ENCODE measurements at places on chromosomes 3 and 15.

- DNase-seq: no peak
Observed at GRCh38 chr15:69612112-69612511, 159.5 kb downstream of the RPLP1 start.

GRCh38 chr3:4813909-4814304, 165.3 kb upstream of the BHLHE40 start:
- DNase-seq: no peak

DNA sequence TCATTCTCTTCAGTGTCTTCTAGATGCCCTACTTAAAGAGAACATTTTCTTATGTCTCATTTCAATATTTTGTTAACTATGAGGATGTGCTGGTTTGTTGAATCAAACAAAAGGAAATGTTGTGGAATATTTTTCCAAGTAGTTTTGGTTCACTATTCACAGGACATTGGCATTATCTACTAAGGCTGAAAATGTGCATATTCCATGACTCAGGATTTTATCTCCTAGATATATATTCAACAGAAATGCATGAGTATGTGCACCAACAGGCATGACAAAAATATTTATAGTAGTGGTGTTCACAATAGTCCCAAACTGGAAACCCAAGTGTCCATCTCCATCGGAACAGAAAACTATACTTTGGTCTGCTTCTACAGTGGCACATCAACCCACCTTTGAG, 16.7 kb upstream of the NR1I2 start:
- no peak for DNase-seq

- no peak for DNase-seq
Observed at GRCh38 chr15:96326328-96327154, 4.0 kb upstream of the NR2F2 start.

GRCh38 chr15:49101536-49101935, 53.9 kb downstream of the COPS2 start:
- no peak for DNase-seq

- peak; percentile 74 for DNase-seq
Observed at GRCh38 chr3:24493746-24494617, 668 bp downstream of the THRB start.

- peak; percentile 50 for DNase-seq
Observed at GRCh38 chr15:49621401-49621811, 558 bp downstream of the DTWD1 start.

DNA sequence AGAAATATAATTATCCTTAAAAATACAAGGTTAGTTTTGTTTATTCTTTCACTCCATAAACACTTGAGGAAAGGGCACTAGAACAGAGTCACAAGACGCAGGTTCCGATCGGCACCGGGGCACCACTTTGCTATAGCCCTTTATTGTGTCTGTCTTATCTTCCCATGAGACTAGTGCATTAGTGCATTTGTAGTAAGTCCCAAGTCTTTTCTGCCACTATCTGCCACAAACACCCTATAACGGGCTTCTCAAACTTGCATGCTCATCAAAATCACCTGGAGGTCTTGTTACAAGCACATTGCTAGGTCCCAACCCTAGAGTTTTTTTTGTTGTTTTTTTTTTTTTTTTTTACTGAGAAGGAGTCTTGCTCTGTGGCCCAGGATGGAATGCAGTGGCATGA, 213.1 kb downstream of the FOXP1 start:
- DNase-seq: peak; percentile 59

DNA sequence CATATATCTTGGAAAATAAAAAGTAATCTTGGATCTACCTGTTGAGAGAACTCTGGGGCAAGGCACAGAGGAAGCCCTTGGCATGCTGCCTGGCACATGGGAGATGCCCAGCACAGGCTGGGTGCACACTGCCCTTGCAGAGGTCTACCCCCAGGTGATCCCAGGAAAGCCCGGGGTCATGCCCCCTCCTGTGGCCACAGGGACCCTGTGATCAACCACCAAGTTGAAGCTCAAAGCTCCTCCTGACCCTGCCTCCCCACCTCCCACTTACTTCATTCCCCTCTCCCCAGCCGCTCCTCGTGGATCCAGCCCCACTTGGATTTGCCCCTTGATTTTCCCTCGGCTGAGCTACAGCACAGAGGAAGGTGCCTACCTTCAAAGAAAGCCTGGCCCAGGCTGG, 62.7 kb upstream of the LARS2 start:
- DNase-seq: no peak

DNA sequence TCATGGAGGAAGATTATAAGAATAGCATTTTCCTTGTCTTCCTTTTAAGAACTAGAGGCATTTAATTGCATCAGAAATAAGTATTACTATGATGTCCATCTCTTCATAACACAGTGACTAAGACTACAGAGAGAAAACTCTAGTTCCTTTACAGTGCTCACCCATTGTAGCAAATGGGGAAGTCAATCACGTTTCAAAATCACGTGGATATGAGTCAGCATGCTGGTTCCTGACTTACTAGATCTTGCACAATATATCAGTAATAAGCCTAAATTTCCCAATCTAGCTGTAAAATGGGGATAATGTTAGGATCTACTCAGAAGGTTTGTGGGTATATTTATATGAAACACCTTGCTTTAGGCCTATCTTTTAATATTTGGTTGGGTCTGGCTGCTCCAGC, 254.8 kb upstream of the EOMES start:
- peak; percentile 6 for DNase-seq

GRCh38 chr3:159884661-159885402, 103.8 kb upstream of the IL12A start:
- peak; percentile 45 for DNase-seq

- no peak for DNase-seq
Observed at GRCh38 chr3:8539419-8539818, 37.8 kb downstream of the LMCD1 start.

DNA sequence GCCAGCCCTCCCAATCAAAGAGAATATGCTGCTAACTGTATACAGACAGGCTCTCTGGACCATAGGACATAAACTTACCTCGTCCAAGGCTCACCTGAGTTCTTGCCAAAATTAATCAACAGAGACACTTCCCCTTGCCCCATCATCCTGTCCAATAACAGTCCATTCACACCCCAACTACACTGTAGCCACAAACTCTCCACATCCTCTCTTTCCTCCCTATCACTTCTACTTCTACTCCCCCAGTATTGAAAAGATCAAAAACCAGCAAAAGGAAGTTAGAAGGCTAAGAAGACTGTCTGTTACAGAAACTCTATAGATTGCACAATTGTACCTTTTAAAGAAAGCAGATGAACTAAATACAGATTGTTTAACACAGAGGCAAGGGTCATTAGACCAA, 133.5 kb upstream of the STT3B start:
- no peak for DNase-seq

GRCh38 chr15:47377465-47377864, 339.8 kb upstream of the SEMA6D start:
- DNase-seq: no peak

DNA sequence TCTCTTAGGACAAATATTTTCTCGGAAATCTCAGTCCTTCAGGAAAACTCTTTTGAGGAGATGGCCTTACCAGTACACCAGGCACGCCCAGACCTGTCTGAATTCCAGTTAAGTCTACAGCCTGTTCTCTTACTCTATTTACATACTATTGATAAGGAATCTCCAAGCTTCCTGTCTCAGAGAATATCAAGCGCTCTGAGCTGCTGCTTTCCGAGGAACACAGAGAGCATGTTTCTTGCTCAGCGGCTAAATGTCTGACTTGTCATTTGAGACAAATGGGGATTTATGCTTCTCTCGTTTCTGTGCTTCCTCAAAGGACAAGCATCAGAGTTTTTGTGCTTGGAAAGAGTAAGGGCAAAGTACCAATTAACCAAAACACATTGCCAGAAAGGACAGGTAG, 112.4 kb upstream of the CCDC54 start:
- no peak for DNase-seq

DNA sequence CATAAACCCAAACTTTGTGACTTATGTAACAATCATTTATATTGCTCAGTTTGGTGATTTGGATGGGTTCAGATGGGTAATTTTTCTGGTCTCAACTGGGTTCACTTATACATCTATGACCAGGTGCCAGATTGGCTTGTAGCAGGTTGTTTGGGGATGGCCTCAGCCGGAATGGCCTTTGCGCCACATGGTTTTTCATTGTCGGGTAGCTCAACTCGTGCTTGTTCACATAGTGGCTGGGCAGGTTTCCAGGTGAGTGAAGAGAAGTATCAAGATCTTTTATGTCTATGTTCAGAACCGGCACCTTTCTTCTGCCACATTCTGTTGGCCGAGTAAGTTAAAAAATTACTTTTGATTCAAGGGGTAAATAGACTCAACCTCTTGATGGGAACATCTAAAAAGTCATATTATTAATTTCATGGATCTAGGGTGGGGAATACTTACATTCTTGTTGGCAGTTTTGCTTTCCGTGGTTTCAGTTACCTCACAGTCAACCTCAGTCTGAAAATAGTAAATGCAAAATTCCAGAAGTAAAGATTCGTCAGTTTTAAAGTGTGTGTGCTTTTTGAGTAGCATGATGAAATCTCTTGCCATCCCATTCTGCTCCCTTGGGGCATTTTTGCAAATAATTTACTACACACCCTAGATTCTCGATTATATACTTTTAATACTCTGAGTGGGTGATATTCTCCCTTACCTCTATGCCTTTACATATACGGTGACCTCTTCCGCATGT, 745.7 kb upstream of the CCDC54 start:
- DNase-seq: no peak

- DNase-seq: peak; percentile 62
Observed at GRCh38 chr3:146189519-146190173, 28.7 kb upstream of the PLOD2 start.

DNA sequence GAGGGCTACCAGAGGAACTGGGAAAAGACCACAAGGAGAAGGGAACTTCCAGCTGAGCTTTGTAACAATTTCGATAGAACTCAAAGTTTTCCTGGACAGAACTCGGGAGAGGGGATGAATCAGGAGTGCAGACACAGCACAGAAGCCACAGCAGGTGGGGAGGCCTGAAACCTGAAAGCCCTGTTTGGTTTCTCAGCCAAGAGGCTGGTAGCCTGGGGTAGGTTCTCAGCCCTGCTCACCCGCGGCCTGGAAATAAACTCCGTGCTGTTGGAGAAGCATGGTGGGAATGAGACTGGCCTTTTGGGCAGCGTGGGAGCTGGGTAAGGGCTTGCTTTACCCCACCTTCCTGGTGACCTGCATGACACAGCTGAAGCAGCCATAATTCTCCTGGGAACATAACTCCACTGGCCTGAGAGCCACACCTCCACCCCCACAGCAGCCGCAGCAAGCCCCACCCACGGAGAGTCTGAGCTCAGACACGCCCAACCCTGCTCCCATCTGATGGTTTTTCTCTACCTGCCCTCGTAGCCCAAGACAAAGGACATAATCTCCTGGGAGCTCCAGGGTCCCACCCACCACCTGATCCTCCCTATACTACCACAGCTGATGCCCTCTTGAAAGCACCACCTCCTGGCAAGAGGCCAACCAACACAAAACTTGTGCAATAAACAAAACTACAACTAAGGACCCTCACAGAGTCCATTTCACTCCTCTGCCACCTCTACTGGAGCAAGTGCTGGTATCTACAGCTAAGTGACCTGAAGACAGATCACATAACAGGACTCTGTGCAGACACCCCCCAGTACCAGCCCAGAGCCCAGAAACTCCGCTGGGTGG, 52.5 kb upstream of the CHRM5 start:
- DNase-seq: peak; percentile 53

DNA sequence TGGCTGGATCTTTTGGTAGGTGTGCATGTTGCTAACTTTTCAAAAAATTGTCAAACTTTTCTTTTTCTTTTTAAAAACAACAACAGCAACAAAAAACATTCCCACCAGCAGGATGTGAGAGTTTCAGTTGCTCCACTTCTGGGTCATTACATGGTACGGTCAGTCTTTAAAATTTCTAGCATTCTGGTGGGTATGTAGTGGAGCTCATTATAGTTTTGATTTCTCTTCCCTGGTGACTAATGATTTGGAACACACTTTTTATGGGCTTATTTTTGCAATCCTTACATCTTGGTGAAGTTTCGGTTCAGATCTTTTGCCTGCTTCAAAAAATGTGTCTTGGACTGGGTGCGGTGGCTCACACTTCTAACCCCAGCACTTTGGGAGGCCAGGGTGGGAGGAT, 19.3 kb downstream of the ATP1B3 start:
- no peak for DNase-seq

- DNase-seq: no peak
Observed at GRCh38 chr15:39820050-39820602, 37.5 kb upstream of the FSIP1 start.

- DNase-seq: peak; percentile 51
Observed at GRCh38 chr3:179181021-179181472, 32.9 kb downstream of the PIK3CA start.

GRCh38 chr3:134769287-134769868, 25.7 kb upstream of the EPHB1 start:
- no peak for DNase-seq

DNA sequence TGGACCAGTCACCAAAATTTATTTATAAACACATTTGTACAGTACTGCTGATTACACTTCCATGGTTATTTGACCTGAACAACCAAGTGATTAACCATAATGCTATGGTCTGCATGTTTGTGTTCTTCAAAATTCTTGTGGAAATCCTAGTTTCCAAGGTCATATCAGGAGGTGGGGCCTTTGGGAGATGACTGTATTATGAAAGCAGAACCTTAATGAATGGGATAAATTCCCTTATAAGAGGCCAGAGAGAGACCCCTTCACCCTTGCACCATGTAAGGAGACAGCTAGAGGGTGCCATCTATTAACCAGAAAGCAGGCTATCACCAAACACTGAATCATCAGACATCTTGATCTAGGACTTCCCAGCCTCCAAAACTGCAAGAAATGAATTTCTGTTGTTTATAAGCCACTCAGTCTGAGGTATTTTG, 1.9 kb downstream of the SCAPER start:
- peak; percentile 21 for DNase-seq

DNA sequence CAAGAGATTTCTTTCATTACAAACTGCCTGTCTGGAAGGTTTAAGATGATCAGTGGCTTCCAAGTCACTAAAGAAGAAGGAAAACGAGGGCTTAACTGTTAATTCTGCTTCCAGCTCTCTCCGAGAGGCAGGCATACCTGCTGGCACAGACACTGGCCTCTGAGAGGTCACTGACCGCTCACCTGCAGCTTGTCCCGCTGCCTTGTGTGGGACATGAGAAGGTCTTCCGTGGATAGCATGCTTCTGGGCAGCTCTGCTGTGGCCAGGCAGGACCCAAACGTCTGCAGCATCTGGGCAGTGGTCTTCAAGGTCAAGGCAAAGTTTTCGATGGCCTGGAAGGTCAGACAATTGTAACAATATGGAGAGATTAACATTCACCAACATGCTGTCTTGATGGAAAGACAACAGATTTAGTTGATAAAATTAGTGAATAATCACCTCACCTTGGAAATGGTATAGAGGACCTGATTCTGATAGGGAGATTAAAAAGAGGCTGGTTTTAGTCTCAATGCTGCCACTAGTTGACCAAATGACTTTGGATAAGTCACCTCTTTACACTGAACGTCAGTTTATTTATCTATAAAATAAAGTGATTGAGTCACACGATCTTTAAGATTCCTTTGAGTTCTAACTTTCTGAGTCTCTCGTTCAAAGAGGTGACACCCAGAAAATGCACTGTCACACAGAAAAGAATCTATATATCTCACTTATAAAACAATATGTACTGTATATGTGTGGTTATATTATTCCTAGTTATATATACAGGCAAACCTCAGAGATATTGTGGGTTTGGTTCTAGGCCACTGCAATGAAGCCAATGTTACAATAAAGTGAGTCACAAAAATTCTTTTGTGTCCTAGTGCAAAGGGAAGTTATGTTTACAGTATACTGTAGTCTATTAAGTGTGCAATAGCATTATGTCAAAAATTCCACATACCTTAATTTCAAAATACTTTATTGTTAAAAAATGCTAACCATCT, 65.1 kb downstream of the B3GNT5 start:
- no peak for DNase-seq

GRCh38 chr3:30775040-30775439, 119.4 kb downstream of the GADL1 start:
- no peak for DNase-seq

GRCh38 chr15:98308117-98308516, 340.2 kb upstream of the IGF1R start:
- DNase-seq: no peak

Measured in hematopoietic multipotent progenitor cell treated with erythropoietin and hydrocortisone succinate and interleukin-3 and kit ligand, for 8 days (in vitro differentiated cells).